ENCODE measurements at places on chromosomes 16 and 17.

DNA sequence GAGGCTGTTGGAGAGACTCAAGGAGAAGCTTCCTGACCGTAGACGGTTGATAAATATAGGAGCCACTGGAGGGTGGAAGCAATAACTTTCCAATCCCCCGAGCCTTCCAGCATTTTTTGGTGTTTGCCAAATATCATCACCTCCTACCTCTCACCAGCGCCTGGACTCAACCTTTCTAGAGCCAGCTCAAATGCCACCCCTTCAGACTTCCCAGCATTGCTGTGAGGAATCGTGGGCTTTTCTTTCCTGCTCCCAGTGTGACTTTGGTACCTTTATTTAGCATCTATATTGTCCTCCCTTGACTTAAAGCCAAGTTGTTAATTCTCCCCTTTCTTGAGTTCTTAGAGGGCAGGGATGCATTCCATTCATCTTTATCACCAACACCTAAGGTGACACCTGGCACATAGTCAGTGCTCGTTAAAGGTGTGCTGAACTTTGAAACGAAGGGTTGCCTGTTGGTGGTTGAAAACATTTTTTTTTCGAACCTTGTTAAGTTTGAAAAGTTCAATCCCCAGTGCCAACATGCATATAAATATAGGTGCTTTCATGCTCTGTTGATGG lies 35.3 kb upstream of the CCR7 start:
- DNase-seq: no peak

DNA sequence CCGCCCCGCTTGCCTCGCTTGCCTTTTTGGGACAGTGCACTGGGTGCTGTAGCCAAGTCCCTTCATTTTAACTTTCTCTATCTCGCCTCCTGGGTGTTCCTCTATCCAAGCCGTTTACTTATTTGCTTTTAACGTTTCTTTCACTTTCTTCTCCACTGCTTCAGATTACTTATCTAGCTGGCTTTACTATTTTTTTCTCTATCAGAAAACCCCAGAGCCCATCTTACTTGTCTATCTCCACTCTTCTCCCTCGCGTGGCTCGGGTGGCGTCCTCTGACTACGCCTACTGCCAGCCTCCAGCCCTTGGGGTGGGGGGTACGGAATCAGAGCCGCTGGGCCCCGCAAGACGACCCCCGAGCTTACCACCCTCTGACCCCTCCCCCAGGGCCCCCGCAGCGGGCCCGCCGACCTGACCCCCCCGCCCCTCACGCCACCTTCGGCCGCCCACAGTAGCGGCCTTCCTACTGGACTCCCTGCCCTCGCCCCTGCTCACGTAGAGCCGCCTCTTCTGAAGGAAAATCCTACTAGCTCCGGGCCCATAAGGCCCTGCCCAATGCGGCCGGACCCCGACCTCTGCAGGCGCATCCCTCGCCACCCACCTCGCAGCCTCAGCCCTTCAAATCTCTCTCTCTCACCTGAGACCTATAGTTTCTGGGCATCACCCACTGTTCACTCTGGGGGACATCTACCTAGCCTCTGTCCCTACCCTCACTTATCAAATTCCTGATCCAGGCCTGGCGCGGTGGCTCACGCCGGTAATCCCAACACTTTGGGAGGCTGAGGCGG lies 1.0 kb upstream of the SLC12A4 start:
- DNase-seq: no peak

DNA sequence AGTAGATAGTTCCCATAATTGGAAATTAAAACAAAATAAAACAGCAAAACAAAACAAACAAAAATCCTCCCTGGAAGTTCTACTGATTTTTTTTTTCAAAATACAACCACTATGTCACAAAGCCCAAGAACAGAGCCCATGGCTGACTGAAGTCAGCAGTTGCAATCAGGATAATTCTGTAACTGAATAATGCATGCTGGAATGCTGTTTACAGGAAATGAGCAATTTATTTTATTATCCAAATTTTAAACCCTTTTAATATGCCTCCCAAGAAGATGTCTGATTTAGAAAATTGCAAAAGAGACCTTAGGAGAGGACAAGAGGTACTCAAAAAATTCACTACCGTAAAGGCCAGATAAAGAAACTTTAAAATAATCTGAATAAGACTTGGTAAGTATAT lies 578.2 kb downstream of the TOX3 start:
- DNase-seq: no peak

DNA sequence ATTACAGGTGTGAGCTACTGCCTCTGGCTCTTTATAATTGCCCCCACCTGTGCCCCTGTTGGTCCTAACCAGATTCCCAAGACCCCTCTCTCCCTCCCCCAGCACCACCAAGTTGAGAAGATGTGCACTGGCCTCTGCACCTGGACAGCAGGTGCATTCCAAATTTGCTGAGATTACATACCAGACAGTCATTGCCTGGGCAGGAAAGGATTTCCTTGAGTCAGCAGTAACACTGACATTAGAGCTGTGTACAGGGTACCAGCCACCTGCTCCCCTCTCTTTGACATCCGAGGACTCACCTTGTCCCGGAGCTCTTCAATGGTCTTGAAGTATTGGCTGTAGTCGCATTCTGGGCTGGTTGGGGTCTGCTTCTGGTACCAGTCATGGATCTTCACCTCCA lies 659 bp downstream of the KRT15 start:
- no peak for DNase-seq

- DNase-seq: no peak
Observed at GRCh38 chr17:55625521-55625920, 97.1 kb downstream of the TMEM100 start.

DNA sequence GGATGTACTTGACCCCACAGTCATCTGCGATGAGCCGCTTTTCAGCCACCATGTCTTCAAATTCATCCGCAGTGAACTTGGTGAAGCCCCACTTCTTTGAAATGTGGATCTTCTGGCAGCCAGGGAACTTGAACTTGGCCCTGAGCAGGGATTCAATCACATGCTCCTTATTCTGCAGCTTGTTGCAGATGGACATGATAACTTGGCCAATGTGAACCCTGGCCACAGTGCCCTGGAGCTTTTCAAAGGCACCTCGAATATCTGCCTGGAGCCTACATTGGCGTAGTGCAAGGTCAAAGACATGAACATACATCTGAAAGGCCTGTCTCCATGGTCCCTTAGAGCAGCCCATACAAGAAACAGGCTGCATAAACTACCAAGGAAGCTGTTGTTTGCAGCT lies 1.8 kb upstream of the TENT4B start:
- DNase-seq: no peak

- DNase-seq: no peak
Observed at GRCh38 chr16:9096416-9096952, 5.0 kb downstream of the HAPSTR1 start.

DNA sequence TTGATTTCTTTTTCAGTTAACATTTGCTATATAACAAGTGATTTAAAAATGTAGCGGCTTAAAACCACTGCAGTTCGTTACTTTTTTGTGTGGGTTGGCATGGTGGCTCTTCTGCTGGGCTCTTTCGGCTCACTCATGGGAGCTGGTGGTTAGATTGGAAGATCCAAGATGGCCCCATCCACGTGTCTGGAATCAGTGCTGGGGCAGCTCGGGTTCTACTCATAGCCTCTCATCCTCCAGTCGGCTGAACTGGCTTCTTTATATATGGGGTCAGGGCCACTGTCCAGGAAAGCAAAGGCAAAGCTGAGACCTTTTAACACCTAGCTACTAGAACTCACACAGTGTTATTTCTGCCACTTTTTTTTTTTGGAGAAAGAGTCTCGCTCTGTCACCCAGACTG lies 73.8 kb downstream of the SNX29 start:
- DNase-seq: no peak

DNA sequence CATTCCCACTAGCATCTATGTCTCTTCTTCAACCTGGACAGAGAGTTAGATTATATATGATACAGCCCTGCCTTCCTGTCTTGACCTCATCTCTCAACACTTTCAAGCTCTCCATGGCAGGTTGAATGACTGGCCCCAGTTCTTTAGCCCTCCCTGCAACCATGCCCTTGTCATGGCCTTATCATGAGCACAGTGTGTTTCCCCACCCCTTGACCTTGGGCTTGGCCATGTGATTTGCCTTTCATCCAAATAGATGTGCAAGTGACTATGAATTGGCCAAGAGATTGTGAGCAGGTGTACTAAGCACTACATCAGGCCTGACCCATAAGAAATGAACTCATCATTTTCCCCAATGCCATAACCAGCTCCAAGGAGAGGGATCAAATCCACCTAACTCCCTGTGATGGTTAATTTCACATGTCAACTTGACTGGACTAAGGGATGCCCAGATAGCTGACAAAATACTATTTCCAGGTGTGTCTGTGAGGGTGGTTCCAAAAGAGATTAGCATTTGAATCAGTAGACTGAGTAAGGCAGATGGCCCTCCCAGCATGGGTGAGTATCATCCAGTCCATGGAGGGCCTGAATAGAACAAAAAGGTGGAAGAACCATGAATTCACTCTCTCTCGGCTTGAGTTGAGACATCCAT lies 97.4 kb downstream of the SLC39A11 start:
- DNase-seq: no peak

- no peak for DNase-seq
Observed at GRCh38 chr16:57372372-57373116, at the start of gene CX3CL1. Gene CX3CL1, plus strand, starts transcription at chr16:57372490. Its CDS starts 79 bp downstream, at chr16:57372569.

GRCh38 chr16:88906535-88907105 lies 40.2 kb upstream of the PABPN1L start:
- no peak for DNase-seq

DNA sequence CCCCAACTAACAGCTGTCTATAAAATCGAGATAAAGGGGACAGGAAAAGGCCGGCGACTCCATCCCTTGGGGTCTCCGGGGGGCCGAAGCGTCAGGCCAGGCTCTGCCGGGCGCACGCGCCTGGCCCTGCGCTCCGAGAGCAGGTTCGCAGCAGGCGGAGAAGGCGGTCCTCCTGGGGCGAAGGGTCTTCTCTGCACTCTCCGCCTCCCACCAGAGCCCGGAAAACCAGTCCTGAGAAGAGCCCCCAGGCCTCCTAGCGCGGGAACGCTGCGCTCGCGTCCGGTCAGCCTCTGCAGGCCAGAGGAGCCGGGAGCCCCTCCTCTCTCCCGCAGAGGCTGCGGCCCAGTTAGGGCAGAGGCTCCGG lies 5.1 kb downstream of the FOXF1 start:
- no peak for DNase-seq

DNA sequence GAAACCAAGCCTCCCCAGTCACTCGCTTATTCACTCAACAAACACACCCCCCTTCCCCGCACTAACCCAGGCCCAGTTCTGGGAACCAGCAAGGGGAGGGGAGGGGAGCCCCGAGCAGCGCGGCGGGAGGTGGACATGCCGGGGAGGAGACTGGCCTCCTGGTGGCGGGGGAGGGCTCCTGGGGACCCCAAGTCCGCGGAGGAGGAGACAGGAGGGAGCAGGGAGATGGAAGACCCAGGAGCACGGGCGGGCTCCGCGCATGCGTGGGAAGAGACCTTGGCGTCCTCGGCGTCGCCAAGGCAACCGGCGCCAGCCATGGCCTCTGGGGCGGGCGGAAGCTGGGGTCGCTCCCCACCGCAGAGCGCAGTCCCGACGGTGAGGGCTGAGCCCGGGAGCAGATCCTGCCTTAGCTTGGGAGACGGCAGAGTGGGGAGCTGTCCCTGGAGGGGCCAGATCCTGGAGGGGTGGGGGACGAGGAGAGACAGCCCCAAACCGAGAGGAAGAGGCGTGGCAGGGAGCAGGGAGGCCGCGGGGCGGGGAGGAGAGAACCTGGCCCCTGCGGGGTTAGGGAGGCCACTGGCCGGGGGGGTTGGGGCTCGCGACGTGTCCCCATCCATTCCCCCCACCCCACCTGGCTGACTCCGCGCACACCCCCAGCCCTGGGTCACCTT lies at the start of gene PRR29:
PRR29 (plus strand) TSS at position 302 of the 671 bp plus-strand sequence; CDS start at position 316, 14 bp downstream.
- DNase-seq: no peak

GRCh38 chr17:11256877-11257276 lies 15.9 kb downstream of the SHISA6 start:
- no peak for DNase-seq

DNA sequence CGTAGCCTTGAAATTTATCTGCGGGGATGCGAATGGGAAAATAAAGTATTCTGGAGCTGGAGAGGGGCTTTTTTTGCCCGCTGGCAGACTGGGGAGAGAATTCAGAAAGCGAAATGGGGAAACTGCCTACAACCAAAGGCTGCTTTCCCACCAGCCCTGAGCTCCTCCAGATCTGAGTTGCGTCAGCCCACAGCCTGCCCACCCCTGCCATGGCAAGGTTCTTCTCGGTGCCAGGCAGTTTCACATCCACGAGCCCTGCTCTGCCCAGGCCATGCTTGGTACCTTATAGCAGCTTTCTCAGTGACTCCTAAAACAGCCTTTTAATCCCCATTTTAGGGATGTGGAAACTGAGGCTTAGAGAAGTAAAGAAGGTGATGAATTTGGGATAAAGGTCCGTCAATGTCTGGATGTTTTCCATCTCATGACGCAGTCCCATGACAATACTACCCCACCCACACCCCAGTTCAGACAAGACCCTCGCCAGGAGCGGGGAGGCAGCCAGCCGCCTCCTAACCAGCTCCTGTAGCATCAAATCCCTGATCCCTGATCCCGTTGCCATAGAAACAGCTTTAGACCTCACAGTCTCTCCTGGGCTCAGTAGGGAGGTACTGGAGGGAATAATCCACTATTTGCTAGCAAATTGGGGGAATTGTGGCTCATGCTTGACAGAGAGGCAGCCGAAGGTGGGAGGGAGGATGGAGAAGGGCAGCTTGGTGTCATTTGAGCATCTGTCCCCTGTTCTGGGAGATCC lies 113.5 kb downstream of the MGAT5B start:
- DNase-seq: no peak

DNA sequence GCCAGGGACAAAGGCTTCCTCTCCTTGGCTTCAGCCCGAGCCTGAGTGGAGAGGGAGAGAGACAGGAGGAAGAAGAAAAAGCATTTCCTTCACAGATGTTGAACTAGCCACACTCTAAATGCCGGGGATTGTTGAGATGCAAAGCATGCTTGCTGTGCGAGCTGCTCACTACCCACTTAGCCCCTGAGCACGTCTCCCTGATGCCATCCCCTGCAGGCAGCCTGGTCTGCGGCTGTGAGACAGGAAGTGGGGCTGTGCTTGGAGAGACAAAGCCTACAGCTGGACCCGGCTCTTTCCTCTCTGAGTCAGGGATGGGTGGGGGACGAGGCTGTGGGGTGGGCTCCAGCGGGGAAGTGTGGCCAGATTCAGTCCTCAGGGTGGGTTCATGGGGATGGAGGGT lies 13.7 kb downstream of the WNT9B start:
- DNase-seq: no peak

DNA sequence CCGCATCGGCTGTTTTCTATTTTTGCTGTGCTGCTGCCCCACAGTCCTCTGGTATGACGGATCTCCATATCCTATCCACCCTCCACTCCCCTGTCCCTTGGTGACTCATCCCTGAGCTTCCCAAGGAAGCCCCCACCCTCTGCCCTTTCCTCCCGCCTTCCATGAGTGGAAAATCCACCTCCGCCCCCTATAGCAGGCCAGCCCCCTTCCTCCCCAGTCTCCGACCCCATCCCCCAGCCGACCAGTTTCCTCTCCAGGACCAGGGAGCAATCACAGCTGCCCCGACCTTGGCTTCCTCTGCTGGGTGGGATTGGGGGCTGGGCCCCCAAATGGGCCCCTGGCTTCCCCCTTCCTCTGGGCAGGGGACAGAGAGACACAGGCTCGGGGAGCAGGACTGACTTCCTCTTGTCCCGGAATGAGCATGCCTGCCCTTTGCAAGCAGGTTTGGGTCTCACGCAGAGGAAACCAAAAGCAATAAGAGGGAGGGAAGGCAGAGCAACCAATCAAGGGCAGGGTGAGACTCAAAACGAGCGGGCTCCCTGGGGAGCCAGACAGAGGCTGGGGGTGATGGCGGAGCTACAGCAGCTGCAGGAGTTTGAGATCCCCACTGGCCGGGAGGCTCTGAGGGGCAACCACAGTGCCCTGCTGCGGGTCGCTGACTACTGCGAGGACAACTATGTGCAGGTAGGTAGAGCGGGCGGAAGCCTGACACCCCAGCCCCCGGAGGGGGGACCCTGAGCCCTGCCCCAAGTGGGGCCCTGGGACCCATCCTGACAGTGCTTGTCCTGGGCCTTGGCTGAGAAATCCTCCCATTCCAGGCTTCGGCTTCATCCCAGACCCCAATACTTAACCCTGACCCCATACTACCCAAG lies at the start of the genes ABI3 and GNGT2:
ABI3 (plus strand) TSS at position 550 of the 872 bp plus-strand sequence; CDS start at position 568, 18 bp downstream.
GNGT2 (minus strand) TSS at position 417 of the 872 bp plus-strand sequence. CDS start 3,152 bp downstream, outside the sequence.
- no peak for DNase-seq
